Adrenal gland (tissue), 19 donors: ENCODE measurements at places on chromosomes 1 and 21. TPM values are rescaled to one million over a fixed set of nuclear protein-coding genes. Genes with fewer than 3 reads are reported as not detected.

- no peak for DNase-seq
Observed at GRCh38 chr1:167088746-167089417, 1.3 kb downstream of the GPA33 start.

Gene LIN28A
- not detected for total RNA-seq

Gene KCND3
- total RNA-seq: 4.3 TPM

Gene TENT5C
- total RNA-seq: 2.0 TPM

Gene KPRP
- total RNA-seq: not detected

- DNase-seq: no peak
Observed at GRCh38 chr1:6358144-6358624, 35.4 kb downstream of the ACOT7 start.

Gene A3GALT2
- not detected for total RNA-seq

Gene PKN2
- total RNA-seq: 22.2 TPM

DNA sequence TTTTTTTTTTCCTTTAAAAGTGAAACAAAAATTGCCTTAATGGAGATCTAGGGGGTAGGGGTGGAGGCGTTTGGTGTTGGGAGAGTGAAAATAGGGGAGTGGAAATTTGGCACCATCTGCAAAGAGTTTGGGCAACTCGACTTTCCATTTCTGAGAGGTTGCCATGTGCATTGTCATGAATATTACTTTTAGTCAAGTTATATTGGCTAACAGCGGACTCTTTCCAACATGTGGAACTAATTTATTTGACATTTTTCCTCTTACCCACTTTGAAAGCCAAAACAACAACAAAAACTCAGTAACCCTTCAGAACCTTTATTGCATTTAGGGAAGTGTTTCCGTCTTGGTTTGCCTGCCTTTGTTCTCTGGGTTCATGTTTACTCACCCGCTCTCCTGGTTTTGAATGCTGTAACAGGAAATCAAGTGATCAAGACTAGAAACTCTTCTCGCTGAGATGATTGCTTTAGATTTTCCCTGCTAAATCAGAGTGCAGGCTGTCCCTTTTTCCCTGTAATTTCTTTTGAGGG is 70.4 kb downstream of the CACHD1 start:
- DNase-seq: no peak

- DNase-seq: no peak
Observed at GRCh38 chr1:243345205-243345604, 89.4 kb downstream of the SDCCAG8 start.

Gene TSPAN2
- total RNA-seq: 1.1 TPM

GRCh38 chr1:59015708-59016107 is 231.9 kb upstream of the JUN start:
- DNase-seq: no peak

GRCh38 chr1:35188578-35189392 is 4.2 kb downstream of the SFPQ start:
- no peak for DNase-seq

- DNase-seq: no peak
Observed at GRCh38 chr1:245825128-245825901, 670.5 kb downstream of the KIF26B start.

Gene LCE1F
- not detected for total RNA-seq

Gene SPRR1A
- total RNA-seq: not detected

- peak; percentile 85 for DNase-seq
Observed at GRCh38 chr1:1891349-1892078, 627 bp upstream of the GNB1 start.

Gene COPA
- total RNA-seq: 134 TPM

- no peak for DNase-seq
Observed at GRCh38 chr1:163720294-163720693, 398.5 kb downstream of the NUF2 start.

- no peak for DNase-seq
Observed at GRCh38 chr1:37393173-37394120, 80.9 kb upstream of the ZC3H12A start.

GRCh38 chr1:206110161-206110560 is 7.0 kb downstream of the AVPR1B start:
- DNase-seq: no peak

Gene NCDN
- 38.0 TPM for total RNA-seq

GRCh38 chr1:17553975-17554700 is 14.6 kb downstream of the ARHGEF10L start:
- DNase-seq: no peak

Gene OR2L2
- total RNA-seq: 1.0 TPM

GRCh38 chr1:31934706-31935629 is 3.2 kb downstream of the PTP4A2 start:
- no peak for DNase-seq

DNA sequence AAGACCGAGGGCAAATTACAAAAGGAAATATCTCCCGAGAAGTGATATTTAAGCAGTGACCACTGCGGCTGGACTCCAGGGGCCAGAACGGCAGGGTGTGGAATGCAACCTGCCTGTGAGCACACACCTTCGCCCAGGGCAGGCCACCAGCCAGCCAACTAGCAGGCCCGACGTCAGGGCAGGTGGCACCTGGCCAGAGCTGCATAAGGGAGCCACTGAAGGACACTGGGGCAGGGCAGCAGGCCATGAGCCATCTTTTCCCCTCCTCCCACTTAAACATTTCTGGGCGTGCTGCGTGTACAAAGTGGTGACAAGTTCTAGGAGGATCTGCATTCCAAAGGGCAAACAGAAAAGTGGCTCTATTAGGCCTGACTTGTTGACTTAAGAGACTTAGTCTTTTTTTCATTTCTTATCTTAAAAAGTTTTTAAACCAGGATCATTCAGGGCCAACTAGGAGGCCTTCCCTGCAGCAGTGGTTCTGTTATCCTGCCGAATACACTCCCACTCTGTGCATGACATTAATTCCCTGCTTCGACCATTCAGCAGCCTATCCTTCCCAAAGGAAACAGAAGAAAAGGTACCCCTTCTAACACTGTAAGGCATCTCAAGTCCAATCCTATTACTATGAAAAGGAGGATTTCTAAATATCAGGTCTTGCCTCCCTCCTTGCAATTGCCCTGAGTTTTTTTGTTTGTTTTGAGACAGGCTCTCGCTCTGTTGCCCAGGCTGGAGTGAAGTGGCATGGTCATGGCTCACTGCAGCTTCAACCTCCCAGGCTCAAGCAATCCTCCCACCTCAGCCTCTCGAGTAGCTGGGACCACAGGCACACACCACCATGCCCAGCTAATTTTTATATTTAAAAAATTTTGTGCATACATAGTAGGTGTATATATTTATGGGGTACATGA is 96.3 kb downstream of the BCAR3 start:
- DNase-seq: peak; percentile 95

GRCh38 chr1:168783458-168784210 is 54.6 kb upstream of the DPT start:
- no peak for DNase-seq

- no peak for DNase-seq
Observed at GRCh38 chr1:206947255-206947654, 989 bp upstream of the PIGR start.

Gene LCE1A
- total RNA-seq: not detected

Gene LGR6
- total RNA-seq: not detected

- no peak for DNase-seq
Observed at GRCh38 chr1:94105957-94106529, 14.9 kb downstream of the ABCA4 start.

GRCh38 chr1:175774921-175775320 is 31.5 kb upstream of the TNR start:
- no peak for DNase-seq

- DNase-seq: no peak
Observed at GRCh38 chr21:14949603-14950002, 115.2 kb downstream of the NRIP1 start.

- DNase-seq: no peak
Observed at GRCh38 chr21:37001441-37001840, 5.1 kb upstream of the RIPPLY3 start.

Gene TSSK3
- 1.9 TPM for total RNA-seq

- peak; percentile 71 for DNase-seq
Observed at GRCh38 chr1:95233319-95233736, 682 bp upstream of the RWDD3 start.

Gene OR6N1
- total RNA-seq: not detected

GRCh38 chr1:108728327-108728923 is 15.7 kb downstream of the FNDC7 start:
- DNase-seq: no peak

DNA sequence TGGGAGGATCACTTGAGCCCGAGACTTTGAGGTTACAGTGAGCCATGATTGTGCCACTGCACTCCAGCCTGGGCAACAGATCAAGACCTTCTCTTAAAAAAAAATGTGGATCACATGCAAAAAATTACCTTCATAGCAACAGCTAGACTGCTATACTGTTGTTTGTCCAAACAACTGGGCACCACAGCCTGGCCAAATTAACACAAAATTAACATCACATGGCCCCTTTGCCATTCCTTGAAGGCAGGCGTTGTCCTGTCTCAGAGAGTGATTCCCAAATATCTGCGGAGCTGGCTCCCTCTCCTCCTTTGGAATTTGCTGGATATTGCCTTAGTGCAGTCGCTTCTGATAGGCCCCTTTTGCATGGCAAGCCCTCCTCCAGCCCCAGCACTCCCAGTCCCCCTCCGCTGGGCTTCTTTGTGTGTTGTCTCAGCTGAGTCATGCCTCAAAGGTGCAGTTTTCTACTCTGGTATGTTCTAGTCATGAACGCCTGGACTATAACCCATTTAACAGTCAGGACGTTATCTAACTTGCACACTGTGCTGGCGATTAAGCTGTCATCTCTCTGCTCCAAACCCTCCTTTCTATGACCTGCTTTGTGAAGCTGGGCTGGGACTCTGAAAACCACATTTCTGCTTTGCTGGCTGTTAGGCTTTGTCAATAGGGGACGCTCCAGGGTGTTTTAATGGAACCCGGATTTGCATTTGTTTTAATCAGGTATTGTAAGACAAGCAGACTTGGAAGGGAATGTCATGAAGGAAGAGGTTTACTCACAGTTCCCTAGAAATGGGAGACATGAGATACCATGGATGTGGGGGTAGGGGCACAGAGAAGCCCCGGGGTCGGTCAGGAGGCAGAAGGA is 20.1 kb upstream of the HPCAL4 start:
- peak; percentile 48 for DNase-seq

- peak; percentile 28 for DNase-seq
Observed at GRCh38 chr1:204507317-204508105, 8.7 kb upstream of the MDM4 start.

Gene GUCA2B
- not detected for total RNA-seq

DNA sequence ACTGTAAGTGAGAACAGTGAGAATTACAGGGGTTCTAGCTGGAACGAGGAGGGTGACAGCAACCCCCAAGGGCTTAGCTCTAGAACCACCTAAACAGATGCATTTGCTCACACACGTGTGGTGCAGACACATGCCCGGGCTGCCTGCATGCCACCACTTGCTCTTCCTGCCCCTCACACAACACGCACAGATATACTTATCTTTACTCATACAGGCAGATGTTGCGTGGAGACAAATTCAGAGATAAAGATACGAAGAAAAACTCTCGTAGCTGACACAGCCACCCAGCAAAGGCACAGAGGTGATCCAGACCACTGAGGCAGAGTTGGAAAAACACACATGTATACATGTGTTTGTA is 13.5 kb downstream of the VANGL1 start:
- DNase-seq: no peak

Gene ATXN7L2
- total RNA-seq: 7.9 TPM

GRCh38 chr1:21706151-21706835 is 37.1 kb upstream of the RAP1GAP start:
- DNase-seq: no peak

Gene SELP
- 3.2 TPM for total RNA-seq

DNA sequence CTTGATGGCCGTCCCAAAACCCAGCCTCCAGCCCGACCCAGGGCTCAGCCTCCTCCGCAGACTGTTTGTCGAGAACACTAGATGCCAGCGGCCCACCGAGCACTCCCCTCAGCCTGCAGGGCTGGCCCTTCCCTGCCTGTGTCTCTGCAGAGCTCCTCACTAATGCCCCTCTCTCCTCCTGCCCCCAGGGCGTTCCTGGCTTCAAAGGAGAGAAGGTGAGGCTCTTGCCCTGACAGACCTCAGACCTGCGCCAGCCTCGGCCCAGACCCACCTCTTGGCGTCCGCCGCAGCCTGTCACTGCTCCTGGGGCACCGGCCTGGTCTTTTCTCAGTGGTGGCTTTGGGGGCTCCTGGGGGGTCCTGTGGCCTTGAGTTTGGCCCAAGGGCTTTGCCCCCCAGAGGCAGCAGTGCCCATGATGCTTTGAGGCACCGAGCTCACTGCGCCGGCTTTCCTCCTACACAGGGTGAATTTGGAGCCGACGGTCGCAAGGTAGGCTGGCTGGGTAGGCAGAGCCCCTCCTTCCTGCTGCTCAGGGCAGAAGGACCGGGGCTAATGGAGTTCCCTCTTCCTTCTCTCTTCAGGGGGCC is 18.4 kb downstream of the COL6A2 start:
- DNase-seq: peak; percentile 10

- DNase-seq: peak; percentile 54
Observed at GRCh38 chr1:182299728-182300616, 91.6 kb downstream of the GLUL start.

Gene TMOD4
- total RNA-seq: not detected

DNA sequence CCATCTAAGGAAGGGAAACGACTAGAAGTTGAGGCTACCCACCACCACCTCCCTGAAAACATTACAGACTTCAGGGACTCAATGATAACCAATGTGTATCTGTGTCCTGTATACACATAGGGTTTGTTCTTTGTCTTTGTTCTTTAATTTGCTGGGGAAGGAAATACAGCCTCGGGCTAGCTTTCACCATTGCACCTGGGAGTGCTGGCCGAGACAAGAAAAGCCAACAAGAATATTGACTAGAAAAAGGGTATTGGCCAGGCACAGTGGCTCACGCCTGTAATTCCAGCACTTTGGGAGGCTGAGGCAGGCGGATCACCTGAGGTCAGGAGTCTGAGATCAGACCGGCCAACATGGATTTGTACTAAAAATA is 50.4 kb downstream of the MDM4 start:
- DNase-seq: no peak

Gene ELOVL1
- total RNA-seq: 70.2 TPM

- DNase-seq: no peak
Observed at GRCh38 chr1:147611586-147611985, 58.7 kb downstream of the ACP6 start.

DNA sequence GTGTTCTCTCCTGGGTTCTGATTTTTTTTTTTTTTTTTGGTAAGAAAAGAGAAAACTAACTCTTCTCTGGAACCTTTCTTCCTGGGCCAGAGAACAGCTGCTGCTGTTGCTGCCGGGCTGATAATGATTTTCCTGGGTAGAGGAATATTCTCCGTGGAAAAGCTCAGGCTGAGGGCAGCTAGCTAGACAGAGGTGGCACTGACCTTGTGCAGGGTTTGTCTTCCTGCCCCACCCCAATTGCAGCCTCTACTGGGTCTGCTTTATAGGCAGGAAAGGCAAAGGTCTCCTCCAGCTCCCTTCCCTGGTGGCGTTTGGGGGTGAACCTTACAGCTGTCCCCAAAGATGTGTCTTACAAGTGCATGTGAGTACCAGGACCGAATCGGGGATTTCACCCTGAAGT is 79.3 kb downstream of the SPSB1 start:
- DNase-seq: no peak

Gene UBASH3A
- 0.28 TPM for total RNA-seq

GRCh38 chr1:212062832-212063438 is 27.4 kb downstream of the DTL start:
- no peak for DNase-seq
